ENCODE measurements at places on chromosomes 6 and 20.

DNA sequence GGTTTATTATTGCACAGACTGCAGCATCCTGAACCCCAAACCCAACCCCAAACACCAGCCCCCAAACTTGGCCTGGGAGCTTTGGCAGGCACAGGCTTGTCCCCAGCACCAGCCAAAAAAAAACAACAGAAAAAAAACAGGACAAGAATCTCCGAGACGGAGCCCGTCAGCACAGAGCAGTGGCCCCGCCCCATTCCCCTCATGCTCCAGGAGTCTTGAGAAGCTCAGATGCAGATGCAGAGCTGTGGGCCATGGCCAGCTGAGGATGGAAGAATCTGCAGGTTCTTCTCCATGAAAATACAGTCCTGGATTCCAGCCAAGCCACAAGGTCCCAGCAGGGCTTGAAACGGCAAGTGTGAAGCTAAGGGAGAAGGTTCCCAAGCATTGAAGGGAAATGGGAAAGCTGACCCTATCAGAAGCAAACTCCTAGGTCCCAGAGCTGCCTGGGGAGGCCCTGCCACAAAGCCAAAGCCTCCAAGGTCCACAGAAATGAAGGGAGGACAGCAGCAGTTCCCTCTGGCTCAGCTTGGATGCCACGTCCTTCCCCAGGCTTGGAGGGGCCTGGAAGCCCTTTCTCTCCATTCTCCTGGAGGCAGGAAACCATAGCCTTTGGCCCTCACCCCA lies 75.2 kb downstream of the JPH2 start:
- DNase-seq: no peak

DNA sequence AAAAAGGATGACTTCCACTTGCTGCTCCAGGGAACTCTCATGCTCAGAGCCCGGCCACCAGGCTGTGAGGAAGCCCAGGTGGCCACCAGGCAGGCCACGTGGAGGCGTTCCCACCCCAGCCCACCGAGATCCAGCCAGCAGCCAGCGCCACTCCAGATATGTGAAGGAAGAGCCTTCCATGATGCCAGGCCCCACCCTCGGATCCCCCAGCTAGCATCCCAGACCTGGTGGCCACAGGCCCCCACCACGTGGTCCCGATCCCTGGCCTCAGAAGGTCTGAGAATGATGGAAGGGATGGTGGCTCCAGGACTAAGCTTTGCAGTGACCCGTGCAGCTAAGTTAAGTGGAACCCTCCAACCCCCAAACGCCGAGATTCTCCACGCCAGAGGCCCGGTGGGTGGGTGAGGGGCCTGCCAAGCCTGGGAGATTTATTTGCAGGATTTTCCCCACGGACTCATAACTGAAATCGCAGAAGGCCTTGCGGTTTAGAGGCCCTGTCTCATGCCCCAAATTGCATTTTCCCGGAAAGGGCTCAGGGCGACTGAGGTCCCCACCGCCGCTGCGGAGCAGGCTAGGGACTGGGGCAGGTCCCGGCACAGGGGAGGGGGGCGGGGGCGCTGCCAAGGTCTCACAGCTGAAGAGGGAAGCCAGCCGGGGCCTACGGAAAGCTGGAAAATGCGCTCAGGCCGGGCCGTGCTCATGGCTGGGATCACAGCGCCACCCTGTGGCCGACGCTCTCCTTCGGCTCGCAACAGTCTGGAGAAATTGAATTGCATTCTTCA lies 31.1 kb upstream of the CST7 start:
- DNase-seq: peak; percentile 38

DNA sequence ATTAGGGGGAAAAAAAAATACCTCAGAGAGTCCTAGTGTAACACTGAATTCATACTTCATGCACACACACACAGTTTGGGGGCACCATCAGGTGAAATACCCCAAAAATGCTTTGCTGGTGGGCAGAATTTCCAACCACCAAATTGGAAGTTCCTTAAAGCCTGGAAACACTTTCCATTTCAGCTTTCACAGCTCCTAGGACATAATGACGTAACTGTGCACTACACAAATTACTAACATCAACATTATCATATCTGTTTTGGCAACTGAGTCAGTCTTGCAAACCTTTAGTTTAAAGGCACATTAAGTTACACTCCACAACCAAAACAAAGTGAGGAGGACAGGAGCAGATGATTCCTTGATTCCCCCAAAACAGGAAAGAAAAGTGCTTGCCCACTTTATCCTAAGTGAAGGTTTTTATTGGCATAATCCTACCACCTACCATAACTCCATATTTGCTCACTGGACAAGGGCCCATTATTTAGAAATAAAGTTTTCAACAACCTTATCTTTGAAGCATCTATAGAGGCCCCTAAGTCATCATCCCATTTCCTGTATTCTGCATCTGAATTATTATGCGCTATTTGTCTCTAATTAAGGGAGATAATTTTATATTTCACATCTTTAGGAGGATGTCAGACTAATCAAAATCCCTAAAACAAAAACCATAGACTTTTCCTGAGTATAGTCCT lies 3.4 kb downstream of the MBOAT1 start:
- DNase-seq: no peak

DNA sequence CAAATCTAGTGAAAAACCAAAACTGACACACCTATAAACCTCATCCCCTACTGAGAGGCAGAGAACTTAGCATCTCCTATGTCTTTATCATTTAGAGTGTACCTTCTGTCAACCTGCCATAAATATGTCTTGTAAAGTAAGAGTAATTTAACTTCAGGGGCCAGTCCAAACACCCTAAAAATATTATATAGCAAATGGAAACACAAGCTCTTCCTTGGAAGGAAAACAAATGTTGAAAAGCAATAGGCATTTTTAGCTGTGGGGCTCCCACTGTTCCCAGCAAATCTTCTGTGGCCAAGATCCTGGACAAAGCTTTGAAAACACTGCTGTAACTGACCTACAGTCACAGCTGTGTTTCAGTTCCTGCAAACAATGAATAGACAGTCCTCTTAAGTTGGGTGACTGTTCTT lies 140.0 kb upstream of the RNF217 start:
- no peak for DNase-seq

DNA sequence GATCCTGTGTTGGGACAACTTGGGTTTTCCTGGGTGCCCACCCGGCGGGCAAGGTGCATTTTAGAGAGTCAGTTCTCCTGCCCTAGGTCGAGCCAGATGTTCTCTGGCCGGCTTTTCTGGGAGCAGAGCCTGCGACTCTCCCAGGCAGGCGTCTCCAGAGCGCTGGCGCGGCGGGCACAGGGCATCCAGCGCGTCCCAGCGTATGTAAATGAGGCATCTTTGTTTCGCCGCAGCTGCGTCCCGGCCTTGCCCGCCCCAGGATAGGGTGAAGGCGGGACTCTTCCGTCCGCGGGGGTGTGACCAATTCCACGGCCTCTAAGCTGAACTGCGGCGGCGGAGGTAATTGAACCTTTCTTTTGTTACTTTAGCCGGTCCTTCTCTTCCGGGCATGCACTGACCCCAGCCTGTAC lies 9.1 kb downstream of the GRIK2 start:
- no peak for DNase-seq

DNA sequence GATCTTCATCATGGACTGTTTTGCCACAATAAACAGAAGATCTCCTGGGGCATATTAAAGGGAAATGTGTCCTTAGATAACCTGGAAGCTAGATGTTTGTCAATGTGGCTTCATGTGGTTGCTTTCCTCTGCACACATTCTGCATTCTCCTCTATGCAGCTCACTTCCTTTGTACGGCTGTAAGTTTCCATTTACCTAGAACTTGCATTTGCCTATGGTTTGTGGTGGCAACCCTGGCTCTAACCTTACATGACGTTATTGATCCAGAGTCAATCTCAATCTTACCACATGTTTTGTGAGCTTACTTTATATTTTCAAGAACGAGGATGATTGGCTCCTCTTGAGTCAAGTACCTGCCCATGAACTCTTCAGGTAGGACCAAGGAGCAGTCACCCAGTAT lies 863.1 kb downstream of the MAFB start:
- no peak for DNase-seq

GRCh38 chr6:89032599-89032998 lies 48.0 kb upstream of the PNRC1 start:
- no peak for DNase-seq

- no peak for DNase-seq
These were observed 156.4 kb downstream of the MTHFD1L start for GRCh38 chr6:151021896-151022295.

Measured in NCI-H1436 (cell line).